ENCODE measurements at places on chromosomes 7 and 10. TPM values are rescaled to one million over a fixed set of nuclear protein-coding genes. Genes with fewer than 3 reads are reported as not detected.

The GNG11 gene
- 5.4 TPM for total RNA-seq

The BET1 gene
- total RNA-seq, result 16.5 TPM

The HOXA2 gene
- total RNA-seq, result not detected

The ANXA11 gene
- 3.2 TPM for total RNA-seq

The C7orf57 gene
- total RNA-seq, result 1.2 TPM

The INSYN2A gene
- 7.4 TPM for total RNA-seq

The LDB3 gene
- 0.25 TPM for total RNA-seq

The SFRP4 gene
- total RNA-seq, result 2.5 TPM

The CHAT gene
- not detected for total RNA-seq

The TEX36 gene
- total RNA-seq, result not detected

The FKBP6 gene
- 0.25 TPM for total RNA-seq

The CNOT4 gene
- 21.9 TPM for total RNA-seq

The OR2A7 gene
- total RNA-seq, result 0.74 TPM

The MYPN gene
- not detected for total RNA-seq

The MMD2 gene
- total RNA-seq, result 4.4 TPM

The TYW1B gene
- total RNA-seq, result 2.7 TPM

The ABCC2 gene
- total RNA-seq, result 0.49 TPM

The TCAF2 gene
- 0.49 TPM for total RNA-seq

The CACNB2 gene
- 6.9 TPM for total RNA-seq

The GPER1 gene
- total RNA-seq, result 0.98 TPM

The PDZD7 gene
- total RNA-seq, result 3.2 TPM

The PTPRE gene
- total RNA-seq, result 11.3 TPM

The MBL2 gene
- not detected for total RNA-seq

The PLCE1 gene
- total RNA-seq, result 6.6 TPM

The TAC1 gene
- total RNA-seq, result 8.4 TPM

The GPNMB gene
- total RNA-seq, result 4.7 TPM

The PRLHR gene
- 2.0 TPM for total RNA-seq

The SUGCT gene
- total RNA-seq, result 0.98 TPM

The MSMB gene
- not detected for total RNA-seq

The CAV2 gene
- 19.2 TPM for total RNA-seq

The IGF2BP3 gene
- 37.9 TPM for total RNA-seq

The ADAP1 gene
- 32.0 TPM for total RNA-seq

Measured in temporal lobe (tissue), 4 donors.